ENCODE measurements at places on chromosomes 11 and 22.

DNA sequence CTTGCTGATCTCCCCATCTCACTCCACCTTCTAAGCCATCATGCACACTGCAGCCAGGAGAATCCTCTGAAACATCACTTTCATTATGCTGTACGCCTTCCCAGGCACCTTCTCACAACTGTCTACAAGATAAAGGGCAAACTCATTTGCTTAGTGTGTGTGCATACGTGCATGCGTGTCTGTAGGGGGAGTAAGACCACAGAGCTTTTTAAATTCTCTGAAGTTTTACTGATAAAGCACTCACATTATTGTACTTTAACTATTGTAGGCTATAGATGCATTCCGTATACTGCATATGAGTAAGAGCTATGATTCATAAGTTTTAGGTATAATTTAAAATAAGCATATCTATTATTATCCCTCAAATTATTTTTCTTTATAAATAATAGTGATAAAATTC lies 15.3 kb upstream of the ANKK1 start:
- no peak for DNase-seq

GRCh38 chr11:75845324-75845723 lies 30.3 kb downstream of the UVRAG start:
- DNase-seq = no peak

DNA sequence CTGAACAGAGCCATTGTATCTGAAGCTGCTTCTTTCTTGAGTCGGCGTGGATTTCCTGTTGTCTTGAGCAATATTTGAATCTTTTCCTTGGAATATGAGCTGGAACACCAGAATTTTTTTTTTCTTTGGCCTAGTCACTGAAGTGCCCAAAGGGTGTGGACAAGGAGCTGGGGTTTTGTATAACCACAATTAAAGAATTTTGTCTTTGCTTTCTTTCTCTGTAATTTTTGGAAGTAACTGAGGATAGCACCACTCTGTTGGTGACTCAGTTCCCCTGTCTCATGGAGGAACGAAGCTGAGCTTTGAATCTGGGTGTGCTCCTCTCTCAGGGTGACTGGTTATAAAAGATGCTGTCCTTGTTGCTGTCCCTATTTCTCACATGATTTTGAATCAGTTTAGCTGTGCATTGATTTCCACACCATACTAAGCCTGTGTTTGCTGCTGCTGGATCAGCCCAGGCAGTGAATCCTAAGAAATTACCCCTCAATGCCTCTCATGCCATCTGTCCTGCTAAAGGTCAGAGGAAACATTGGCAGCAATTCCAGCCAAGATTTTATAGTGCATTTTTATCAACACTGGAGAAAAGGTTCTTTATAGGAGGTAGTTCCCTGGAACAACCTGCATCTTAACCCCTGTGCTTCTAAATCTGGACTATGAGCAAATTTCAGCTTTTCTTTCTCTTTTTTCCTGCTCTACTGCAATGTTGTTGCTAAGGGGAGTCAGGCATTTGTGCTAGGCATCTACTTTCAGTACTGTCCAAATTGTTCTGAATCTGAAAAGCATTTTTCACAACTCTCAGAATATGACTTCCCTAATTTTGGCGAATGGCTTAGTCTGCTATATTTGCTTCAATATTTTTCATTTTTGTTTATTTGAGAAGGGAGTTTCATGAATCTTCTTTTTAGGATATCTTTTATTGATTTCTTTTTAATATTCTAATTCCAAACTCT lies 540.8 kb downstream of the SOX6 start:
- DNase-seq = no peak

GRCh38 chr11:128963744-128964325 lies 21.2 kb upstream of the TP53AIP1 start:
- no peak for DNase-seq

DNA sequence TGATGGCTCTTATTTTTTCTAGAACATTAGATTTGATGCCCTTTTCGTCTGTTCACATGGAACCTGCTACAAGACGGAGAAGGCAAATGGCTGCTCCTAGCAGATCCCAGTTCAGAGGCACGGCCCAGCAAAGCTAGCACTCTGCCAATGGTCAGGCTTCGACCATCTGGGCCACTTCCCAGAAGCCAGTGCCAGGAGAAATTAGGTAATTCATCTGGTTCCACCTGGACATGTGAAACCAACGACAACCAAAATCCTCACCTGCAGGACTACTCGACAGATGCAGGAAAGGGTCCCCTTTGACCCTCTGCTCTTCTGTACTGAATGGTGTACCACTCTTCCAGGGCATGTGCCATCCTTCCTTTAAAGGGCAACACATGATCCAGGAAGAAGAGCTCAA lies 25.4 kb downstream of the MICAL3 start:
- no peak for DNase-seq

- no peak for DNase-seq
Observed at GRCh38 chr11:45494738-45495137, 170.7 kb downstream of the CHST1 start.

DNA sequence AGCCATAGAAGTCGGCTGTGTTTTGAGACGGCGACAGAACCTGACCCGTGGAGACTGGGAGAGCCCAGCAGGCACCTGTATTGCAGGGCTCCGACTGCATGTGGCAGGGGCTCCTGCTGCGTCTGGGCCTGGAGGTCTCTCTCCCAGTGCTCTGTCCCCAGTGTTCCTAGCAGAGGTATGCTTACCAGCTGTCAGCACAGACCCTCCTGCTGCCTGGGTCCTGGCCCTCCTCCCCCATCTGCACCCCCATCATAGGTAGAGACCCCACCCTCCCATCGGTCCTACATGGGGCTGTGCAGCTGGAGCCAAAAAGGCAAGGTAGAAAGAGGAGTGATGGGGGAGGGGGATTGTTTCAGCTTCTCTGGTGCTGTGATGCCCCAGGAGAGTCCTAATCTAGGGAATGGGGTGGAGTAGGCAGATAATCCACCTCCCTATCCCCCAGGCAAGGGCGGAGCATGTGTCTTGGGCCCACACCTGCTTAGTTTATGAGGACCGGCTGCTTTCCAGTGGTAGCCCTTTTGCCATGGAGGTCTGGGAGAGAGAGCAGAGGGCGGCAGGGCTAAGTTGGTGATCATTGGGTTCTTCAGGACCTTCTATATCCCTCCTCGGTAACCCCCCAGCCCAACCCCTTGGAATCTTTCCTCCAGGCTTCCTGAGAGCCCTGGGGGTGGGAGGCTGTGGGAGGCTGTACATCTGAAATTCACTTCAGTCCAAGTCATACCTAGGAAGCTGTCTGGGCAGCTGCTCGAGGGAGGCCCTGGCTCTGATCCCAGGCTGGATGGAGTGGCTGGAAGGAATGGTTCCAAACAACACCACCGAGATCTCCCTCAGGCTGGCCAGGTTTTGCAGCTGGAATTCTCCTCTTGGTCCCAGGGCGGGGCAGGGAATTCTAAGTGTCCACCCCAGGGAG lies 5.3 kb downstream of the SLC7A4 start:
- no peak for DNase-seq

DNA sequence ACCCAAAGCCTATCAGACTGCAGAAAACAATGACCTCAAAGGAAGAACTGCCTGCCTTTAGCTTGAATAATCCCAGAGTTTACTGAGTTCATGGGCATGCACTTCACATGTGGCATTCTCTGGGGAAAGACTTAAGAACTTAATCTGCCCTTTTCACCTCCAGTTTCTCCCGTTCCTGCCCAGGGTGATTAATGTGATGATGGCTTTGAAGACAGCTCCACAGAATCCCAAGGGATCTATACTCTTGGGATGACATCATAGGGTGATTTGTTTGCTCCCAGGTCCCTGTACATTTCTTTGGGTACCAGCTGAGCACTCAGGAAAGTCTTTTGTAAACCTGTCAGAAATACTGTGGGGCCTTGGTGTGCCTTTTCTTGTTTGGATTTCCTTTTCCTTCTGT lies 14.0 kb downstream of the FJX1 start:
- no peak for DNase-seq

- DNase-seq = no peak
Observed at GRCh38 chr11:73019996-73020395, 122.1 kb downstream of the FCHSD2 start.

- DNase-seq = peak; percentile 40
Observed at GRCh38 chr11:127994736-127995135, 592.6 kb downstream of the ETS1 start.

- DNase-seq = no peak
Observed at GRCh38 chr22:19916941-19917340, 24.6 kb upstream of the COMT start.

DNA sequence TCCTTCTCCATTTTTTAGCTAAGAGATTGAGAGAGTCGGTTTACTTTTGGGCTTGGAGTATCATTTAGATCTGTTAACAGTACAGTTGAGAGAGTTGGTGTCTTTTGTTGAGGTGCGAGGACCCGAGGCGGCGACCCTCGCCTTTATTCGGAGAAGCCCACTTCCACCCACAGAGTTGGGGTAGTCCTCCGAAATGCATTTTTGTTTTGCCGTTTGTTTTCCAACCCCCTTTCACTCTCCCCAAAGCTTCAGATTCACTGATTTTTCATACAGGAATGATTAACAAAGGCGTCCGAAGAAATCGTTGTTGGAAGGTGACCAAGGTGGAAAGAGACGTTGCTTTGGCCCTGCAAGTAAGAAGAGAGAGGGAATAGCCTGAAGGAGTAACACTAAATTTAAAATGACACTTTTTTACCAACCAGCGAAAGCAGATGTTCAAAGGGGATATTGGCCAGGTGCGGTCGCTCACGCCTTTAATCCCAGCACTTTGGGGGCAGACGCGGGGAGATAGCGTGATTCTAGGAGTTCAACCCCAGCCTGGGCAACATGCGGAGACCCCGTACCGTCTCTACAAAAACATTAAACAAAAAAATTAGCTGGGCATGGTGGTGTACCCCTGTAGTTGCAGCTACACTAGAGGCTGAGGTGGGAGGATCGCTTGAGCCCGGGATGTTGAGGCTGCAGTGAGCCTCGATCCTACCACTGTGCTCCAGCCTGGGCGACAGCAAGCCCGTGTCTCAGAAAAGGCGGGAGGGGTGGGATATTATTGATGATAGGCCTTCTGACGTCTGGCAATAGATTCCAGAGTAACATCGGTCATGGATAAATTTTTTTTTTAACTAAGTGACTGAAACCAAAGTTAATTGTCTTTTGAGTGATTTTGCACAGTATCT lies 899 bp upstream of the RAB30 start:
- no peak for DNase-seq

GRCh38 chr11:77250881-77251640 lies 50.4 kb downstream of the GDPD4 start:
- DNase-seq = no peak

GRCh38 chr11:92045301-92045700 lies 179.3 kb upstream of the FAT3 start:
- no peak for DNase-seq

GRCh38 chr11:19838994-19839768 lies 126.5 kb downstream of the NAV2 start:
- DNase-seq = no peak

DNA sequence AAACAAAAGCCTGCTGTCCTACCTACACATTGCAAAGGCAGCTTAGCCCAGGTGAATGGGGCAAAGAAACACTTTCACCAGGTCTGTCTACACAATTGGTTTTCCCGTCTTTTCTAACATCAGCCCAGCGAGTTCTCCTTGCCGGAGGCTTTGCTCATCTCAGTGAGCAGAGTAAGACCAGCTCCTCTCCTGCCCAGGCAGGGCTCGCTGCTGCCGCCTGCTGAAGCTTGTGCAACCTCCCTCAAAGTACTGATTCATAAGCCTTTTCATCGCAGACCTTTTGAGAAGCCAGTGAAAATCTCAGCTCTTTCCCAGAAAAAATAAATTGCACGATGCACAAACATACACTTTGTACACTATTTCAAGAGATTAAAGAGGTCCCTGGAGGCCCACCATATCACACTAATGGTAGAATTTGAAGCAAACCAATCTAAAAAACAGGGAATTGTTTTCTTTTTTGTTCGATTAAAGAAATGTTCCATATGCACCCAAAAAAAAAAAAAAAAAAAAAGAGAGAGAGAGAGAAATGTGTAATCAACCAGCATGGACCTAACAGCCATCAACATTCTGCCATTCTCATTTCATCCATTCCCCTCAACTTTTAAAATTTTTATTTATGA lies 328.1 kb upstream of the MPPED2 start:
- DNase-seq = peak; percentile 12

DNA sequence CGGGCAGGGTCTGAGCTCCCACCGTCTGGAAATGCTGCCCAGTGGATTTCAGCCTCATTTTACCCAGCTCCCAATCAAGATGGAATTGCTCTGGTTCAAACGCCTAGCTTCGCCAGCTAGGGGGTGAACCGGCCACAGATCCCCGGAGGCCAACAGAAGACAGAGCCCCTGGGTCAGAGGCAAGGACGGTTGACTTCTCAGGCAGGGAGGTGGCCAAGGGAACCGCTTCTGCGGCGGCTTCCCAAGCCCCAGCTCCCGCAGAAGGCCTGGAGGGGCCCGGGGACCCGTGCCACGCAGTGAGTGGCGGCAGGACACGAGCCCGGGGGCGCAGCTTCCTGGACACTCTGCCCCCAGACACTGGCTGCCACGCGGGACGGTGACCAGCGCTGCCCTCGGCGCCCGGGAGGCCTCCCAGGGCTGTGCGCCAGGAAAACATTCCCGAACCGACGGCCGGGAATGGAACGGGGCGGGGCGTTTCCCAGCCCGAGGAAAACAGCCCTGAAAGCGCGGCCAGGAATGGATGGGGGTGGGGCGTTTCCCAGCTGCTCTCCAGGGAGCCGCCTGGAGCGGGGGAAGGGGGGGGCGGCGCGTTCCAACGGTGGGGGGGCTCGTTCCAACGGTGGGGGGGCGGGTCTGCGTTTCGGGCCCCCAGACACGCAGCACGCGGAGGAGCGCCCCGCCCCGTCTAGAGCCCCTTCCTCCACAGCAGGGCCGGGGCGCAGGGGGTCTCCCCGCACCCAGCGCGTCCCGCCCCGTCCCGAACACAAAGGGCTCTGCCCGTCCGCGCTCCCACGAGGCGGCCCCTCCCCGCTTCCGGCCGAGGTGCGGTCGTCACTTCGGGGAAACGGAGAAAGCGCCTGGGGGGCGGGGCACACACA lies 13.5 kb upstream of the B4GALNT4 start:
- DNase-seq = peak; percentile 70

DNA sequence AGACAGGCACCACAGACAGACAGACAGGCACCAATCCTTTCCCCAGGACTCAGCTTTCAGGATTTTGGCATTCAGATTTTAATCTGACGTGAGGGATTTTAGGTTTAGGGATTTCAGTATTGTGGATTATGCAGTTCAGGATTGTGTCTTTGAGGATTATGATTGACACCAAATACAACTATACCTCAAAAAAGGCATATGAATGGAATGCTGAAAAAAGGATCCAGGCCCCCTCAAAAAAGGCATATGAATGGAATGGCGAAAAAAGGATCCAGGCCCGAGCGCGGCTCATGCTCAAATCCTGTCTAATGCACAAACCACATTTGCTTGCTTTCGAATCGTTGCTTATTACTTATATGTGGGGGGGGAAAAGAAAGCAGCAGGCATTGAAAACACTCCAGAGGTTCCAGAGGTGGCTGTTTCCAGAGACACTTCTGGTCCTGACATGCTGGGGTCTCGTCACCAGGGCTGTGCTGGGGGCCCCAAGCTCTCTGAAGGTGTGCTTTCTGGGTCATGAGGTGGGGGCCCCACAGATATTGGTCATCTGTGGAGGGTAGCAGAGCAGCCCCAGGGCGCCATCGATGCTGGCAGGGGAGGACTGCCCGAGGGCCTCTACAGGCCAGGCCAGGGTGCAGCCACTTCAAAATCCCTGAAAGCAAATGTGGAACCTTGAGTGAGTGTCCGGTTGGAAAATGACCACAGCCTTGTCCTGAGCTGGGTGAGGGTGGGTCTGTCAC lies 16.8 kb upstream of the OSBPL5 start:
- no peak for DNase-seq
